Dermis microvascular lymphatic vessel endothelial cell (primary cell): ENCODE measurements at places on chromosomes 11 and 22. TPM values are rescaled to one million over a fixed set of nuclear protein-coding genes. Genes with fewer than 3 reads are reported as not detected.

MIF gene
- total RNA-seq = 256 and 348 TPM in 2 replicates

SMC1B gene
- total RNA-seq = under 0.01 TPM in 2 replicates

RTN4R gene
- 1.2 and 2.3 TPM in 2 replicates for total RNA-seq

SERHL2 gene
- total RNA-seq = 2.6 and 3.8 TPM in 2 replicates

SLC17A6 gene
- total RNA-seq = not detected in 2 replicates

GAS2 gene
- total RNA-seq = 0.51 and 0.63 TPM in 2 replicates

IL17REL gene
- under 0.01 TPM in 1 of 2 replicates, not detected in the other for total RNA-seq

SPON1 gene
- total RNA-seq = under 0.01 and 0.51 TPM in 2 replicates

TMEM151A gene
- under 0.01 TPM in 1 of 2 replicates, not detected in the other for total RNA-seq

NXPE4 gene
- total RNA-seq = not detected in 2 replicates

FERMT3 gene
- 5.4 and 15.7 TPM in 2 replicates for total RNA-seq

TTLL1 gene
- total RNA-seq = 8.2 and 10.9 TPM in 2 replicates

MICAL3 gene
- 14.8 and 22.9 TPM in 2 replicates for total RNA-seq
